Urinary bladder (tissue), 4 donors: ENCODE measurements at places on chromosomes 11 and 22. TPM values are rescaled to one million over a fixed set of nuclear protein-coding genes. Genes with fewer than 3 reads are reported as not detected.

Gene MOV10L1
- total RNA-seq: 9.7 TPM

Gene SCO2
- 0.79 TPM for total RNA-seq

Gene MUC6
- not detected for total RNA-seq

Gene APLNR
- 50.7 TPM for total RNA-seq

Gene RAB36
- total RNA-seq: 2.0 TPM
